CD4-positive, alpha-beta T cell treated with Interferon gamma for 1 hour (primary cell): ENCODE measurements at places on chromosomes 12 and 14.

DNA sequence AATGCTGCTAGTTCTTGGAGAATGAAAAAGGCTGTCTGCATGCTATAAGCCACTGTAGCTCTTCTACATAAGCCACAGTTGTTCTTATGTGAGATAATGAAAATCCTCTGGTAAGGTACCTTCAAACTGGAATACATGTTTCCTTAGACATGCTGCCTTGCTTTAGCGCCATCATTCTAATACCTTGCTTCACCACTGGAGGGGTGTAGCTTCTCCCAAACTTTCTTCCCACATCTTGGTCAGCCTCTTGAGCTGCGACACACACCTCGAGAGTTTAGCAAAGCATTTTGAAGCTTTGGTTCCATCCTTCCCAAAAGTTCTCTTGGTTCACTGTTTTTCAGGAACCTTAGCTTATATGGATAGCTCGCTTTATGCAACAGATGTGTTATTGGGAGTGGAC, 69.5 kb downstream of the NKX2-1 start:
- DNase-seq, result no peak

GRCh38 chr12:100800723-100801122, 6.1 kb downstream of the ANO4 start:
- DNase-seq, result no peak

GRCh38 chr14:89924268-89924667, 30.3 kb downstream of the EFCAB11 start:
- no peak for DNase-seq

- no peak for DNase-seq
Observed at GRCh38 chr12:179131-179884, 34.6 kb downstream of the SLC6A12 start.

DNA sequence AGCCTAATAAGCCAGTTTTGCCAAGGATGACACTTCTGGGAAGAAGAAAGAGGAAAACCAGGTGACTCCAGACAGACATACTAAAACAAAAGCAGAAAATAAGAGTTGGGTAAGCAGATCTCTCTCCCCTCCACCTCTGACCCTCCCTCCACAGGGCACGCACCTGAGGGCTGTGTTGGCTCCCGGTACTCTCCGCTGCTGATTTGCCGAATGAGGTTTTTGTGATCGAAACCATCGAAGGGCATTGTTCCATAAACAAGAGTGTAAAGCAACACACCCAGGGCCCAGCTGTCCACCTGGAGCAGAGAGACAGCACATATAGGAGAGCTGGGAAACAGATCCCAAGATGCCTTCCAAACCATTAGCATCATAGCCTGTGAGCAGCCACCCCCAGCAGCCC, 68.1 kb downstream of the NUAK1 start:
- no peak for DNase-seq

GRCh38 chr14:79011091-79011919, 841.1 kb downstream of the NRXN3 start:
- DNase-seq, result no peak

GRCh38 chr12:75550401-75551240, 39.2 kb upstream of the KRR1 start:
- DNase-seq, result no peak
